ENCODE measurements at places on chromosomes 11 and 22. TPM values are rescaled to one million over a fixed set of nuclear protein-coding genes. Genes with fewer than 3 reads are reported as not detected.

LRRC55 gene
- total RNA-seq: not detected

TCN1 gene
- not detected for total RNA-seq

C1QTNF4 gene
- total RNA-seq: 0.18 TPM

IGLL5 gene
- not detected for total RNA-seq

OR6Q1 gene
- total RNA-seq: not detected

C11orf21 gene
- not detected for total RNA-seq

ZC3H12C gene
- 13.6 TPM for total RNA-seq

MISFA gene
- 0.54 TPM for total RNA-seq

C11orf54 gene
- total RNA-seq: 10.4 TPM

NOL12 gene
- total RNA-seq: 37.4 TPM

MRPL23 gene
- 65.0 TPM for total RNA-seq

CRYBA4 gene
- not detected for total RNA-seq

IGF2 gene
- total RNA-seq: 4.7 TPM

ADM gene
- 241 TPM for total RNA-seq

SLC25A45 gene
- total RNA-seq: 0.90 TPM

CCDC89 gene
- 0.56 TPM for total RNA-seq

GAL gene
- 0.28 TPM for total RNA-seq

DEUP1 gene
- not detected for total RNA-seq

TTC17 gene
- 53.5 TPM for total RNA-seq

PATE3 gene
- total RNA-seq: not detected

PHOX2A gene
- not detected for total RNA-seq

PLET1 gene
- total RNA-seq: not detected

EI24 gene
- total RNA-seq: 110 TPM

SMTNL1 gene
- not detected for total RNA-seq

SLC22A25 gene
- not detected for total RNA-seq

TSGA10IP gene
- under 0.01 TPM for total RNA-seq

HEPN1 gene
- 0.09 TPM for total RNA-seq

TPBGL gene
- not detected for total RNA-seq

IFITM1 gene
- 8.3 TPM for total RNA-seq

SPTBN2 gene
- 21.5 TPM for total RNA-seq

OR5A1 gene
- not detected for total RNA-seq

LRRC4C gene
- total RNA-seq: not detected

PATE2 gene
- total RNA-seq: 0.09 TPM
